ENCODE measurements at places on chromosomes 13 and 19.

GRCh38 chr19:49831592-49831991 is 13.5 kb downstream of the MED25 start:
- no peak overlapping the region for H3K4me3 ChIP-seq
- H3K4me1 ChIP-seq: no peaks in the 10 kb centered on the region
- no peak for DNase-seq
- H3K27ac ChIP-seq: no peak overlapping the region

- H3K27ac ChIP-seq: peak overlapping the region; percentile 22
- no peak overlapping the region for H3K4me3 ChIP-seq
- H3K4me1 ChIP-seq: peaks cover 38% of the 10 kb centered on the region
Measured at GRCh38 chr13:110407021-110407420, 99.9 kb downstream of the COL4A2 start.

DNA sequence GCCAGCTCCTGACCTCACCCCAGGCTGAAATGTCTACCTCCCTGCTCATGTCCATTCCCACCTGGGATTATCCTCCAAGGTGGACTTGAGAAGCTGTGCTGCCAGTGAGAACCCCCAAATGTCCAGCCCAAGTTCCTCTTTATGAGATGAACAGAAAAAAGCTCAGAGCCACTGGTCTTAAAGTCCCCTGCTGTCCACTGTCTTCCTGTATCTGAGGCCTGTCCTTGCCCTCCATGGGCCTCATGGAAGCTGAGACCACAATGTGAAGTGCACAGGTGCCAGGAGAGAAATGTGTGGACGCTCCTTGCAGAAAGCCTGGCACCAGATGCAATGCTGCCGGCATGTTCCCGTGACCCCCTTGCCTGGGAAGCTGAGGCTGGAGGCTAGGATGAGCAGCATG is 3.3 kb upstream of the AMER2 start:
- H3K4me1 ChIP-seq: no peaks in the 10 kb centered on the region
- peaks cover 11% of the 10 kb centered on the region for H3K27me3 ChIP-seq
- no peak overlapping the region for H3K4me3 ChIP-seq
- H3K27ac ChIP-seq: no peak overlapping the region
- no peaks in the 10 kb centered on the region for H3K36me3 ChIP-seq

DNA sequence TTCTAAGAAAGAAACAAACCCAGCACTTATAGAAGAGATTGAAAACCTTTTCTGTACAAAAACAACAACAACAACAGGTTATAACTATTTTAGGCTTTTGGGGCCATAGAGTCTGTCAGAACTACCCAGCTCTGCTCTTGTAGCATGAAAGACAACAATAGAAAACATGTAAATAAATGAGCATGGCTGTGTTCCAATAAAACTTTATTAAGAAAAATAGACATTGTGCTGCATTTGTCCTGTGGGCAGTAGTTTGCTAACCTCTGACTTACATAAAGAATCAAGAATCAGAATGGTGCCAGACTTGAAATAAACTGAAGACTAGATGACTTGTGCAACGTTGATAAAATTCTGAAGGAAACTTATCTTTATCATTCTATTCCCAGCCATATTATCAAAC is 617.5 kb downstream of the DIAPH3 start:
- no peaks in the 10 kb centered on the region for H3K4me1 ChIP-seq
- DNase-seq: no peak
- H3K27ac ChIP-seq: no peak overlapping the region
- H3K4me3 ChIP-seq: no peak overlapping the region
- no peaks in the 10 kb centered on the region for H3K27me3 ChIP-seq
